ENCODE measurements at places on chromosomes 13 and 19.
A peak's percentile ranks its signal among the peaks of the same experiment; 100 is the strongest.

DNA sequence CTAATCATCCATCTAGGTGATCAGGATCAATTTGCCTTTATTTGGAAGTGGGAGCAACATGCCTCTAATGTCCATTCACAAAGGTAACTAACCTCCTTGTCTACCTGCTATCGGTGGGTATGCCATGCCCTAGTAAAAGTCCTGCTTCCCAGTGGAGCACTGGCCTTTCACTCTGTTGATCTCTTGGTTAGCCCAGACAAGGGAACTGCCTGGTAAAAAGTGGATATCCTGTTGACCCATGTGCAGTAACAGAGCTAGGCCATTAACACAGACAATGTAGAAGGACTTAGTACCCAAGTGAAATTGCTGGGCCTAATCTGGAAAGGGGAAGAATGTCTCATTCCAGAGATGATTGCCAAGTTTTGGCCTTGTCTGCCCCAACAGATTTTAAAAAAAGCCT, 171.5 kb upstream of the CSNK1A1L start:
- no peak for DNase-seq

GRCh38 chr13:30376426-30377311, 45.6 kb upstream of the UBE2L5 start:
- DNase-seq: peak; percentile 65

- no peak for DNase-seq
These were observed 506.9 kb downstream of the TBC1D4 start for GRCh38 chr13:74975111-74975510.

DNA sequence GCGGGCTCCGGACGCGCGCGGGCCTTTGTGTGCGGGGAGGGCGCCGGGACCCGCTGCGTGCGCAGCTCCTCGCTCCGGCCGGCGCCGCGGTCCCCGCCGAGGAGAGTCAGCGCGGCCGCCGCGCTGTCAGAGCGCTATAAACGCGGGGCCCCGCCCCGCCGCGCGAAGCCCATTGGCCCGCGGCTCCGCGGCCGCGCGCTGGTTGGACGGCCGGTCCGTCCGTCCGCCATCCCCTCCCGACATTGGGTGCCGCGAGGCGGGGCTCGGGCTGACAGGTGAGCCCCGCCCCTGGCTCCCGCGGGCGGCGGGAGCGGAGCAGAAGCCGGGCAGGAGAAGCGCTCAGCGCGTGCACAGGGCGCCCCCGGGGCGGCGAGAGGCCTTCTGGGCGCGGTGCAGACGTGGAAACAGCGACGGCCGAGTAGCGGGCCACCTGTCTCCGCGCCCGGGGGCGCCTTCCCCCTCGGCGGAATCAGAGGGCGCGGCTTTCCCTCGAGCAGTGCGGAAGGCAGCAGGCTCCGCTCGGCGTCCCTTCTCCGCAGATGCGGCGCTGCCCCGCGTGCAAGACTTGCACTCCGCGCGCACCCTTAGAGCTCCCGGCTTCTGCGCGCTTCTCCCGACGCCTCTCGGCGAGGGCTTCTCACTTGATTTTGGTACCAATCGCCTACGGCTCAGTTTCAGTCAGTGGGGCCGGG, at the start of gene EFNB2:
Gene EFNB2 (minus strand): TSS at position 111 of the 692 bp plus-strand sequence. CDS start 698 bp downstream, outside the sequence.
- peak; percentile 77 for DNase-seq

- no peak for DNase-seq
These were observed 254.9 kb downstream of the DLEU7 start for GRCh38 chr13:50588491-50589130.

DNA sequence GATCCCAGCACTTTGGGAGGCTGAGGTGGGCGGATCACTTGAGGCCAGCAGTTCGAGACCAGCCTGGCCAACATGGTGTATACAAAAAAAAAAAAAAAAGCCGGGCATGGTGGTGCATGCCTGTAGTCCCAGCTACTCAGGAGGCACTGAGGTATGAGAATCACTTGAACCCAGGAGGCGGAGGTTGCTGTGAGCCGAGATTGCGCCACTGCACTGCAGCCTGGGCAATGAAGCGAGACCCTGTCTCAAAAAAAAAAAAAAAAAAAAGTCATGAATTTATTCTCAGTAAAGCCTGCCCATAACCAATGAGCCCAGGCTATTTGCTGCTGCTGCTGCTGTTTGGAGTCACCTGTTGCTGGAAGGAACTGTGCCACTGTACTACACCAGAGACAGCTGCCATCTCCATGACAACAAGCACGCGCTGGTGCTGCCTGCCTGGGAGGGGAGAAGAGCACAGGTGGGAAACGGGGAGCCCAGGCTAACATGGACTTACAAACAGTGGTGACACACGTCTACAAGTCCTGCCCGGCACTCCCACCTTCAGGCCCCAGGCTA, 11.3 kb downstream of the ZFR2 start:
- no peak for DNase-seq

GRCh38 chr19:55554741-55555152, 9.4 kb upstream of the SBK3 start:
- DNase-seq: no peak

DNA sequence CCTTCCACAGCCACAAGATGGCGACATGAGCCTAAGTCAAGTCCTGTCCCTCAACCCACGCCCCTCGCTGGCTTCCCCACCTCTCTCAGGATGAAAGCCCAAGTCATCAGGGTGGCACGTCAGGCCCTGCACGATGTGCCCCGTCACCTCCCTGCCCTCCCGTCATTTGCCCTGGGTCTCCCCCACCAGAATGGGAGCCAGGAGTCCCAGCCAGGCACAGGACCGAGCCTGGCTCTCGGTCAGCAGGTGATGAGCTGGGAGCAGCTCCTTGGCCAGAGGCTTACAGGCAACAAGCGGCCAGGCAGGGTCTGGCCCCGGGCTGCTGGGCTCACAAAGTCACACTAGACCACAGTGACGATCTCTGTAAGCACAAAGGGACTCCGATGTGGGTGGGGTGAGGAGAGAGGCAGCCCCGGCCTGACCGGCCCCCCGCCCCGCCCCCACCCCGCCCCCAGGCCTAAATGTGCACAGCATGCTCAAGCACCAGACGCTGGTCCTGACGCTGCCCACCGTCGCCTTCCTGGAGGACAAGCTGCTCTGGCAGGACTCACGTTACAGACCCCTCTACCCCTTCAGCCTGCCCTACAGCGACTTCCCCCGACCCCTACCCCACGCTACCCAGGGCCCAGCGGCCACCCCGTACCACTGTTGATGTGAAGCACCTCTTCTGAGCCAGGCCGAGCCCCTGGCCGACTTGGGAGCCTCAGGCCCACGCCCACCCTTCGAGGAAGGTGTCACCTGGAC, 7.3 kb downstream of the MRPL4 start:
- peak; percentile 84 for DNase-seq

- no peak for DNase-seq
These were observed 78.4 kb downstream of the TEX29 start for GRCh38 chr13:111398715-111399299.

DNA sequence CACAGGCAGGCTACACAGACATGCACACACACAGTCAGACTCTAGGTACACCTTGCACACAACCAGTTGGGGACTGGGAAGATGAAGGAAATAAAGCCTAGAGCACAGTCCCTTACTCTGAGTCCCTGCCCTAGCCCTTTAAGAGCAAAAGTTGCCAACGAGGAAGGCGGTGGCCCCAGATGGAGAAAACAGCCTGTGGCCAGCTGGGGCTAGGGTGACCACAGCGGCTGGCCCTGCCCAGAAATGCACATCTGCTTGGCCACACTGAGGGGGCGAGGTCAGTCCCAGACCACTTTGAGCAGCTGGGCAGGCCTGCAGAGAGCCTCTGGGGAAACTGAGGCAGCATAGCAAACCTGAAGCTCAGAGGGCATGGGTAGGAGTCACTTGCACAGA, 52.3 kb downstream of the PTPRS start:
- no peak for DNase-seq

DNA sequence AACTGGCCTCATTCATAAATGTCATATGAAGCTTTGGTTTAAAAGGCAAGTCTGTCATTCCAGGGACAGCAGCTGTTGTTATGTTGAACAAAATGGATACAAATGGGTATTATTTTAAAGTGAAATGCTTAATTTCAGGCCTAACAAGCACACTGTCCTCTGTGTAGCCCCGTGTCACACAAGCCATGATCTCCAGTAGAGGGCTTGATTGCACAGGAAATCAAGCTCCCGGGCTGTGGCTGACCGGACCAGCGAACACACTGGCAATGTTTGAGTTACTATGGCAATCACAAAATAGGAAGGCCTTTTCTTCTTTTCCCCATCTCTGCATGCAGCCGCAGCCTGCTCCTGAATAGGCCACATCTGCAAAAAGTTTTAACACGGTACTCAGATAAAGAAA, 64.0 kb upstream of the GSX1 start:
- no peak for DNase-seq

DNA sequence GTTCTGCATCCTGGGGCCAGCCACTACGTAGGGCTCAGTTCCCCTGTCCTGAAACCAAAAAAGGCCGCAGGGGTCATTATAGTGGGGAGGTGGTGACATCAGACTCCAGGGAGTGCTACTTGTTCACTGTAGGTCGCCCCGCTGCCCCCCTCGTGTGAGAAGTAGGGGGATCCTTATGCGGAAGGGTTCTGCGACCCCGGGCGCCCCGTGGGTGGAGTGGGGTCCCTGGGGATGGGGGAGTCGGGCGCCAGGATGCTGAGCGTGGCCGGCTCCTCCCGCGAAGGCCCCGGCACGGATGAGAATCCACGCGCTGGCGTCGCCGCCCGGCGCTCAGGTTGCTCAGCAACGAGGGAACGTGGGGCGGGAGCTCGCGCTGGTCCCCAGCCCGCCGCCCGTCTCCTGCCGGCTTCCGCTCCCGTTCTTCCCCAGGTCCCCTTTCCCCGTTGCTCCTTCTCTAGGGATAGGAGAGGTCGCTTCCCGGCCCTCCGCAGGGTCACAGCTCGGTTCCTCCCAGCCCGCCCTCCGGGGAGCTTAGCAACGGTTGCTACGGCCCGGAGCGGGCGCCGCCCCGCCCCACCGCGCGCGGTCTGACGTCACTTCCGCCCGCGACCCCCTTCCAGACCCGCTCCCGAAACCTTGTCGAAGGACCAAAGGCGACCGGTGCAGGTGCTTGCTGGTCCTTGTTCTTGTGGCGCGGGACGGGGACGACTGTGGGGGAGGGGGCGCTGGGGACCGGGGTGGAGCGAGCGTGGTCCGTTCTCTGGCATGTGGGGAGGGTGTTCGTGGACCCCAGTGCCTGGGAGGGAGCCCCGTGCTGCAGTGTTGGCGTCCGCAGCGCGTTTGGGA, at the start of gene NAT14:
Gene NAT14 (plus strand): TSS at position 596 of the 846 bp plus-strand sequence. CDS start 521 bp downstream, outside the sequence.
- DNase-seq: peak; percentile 52

- DNase-seq: no peak
These were observed 54.0 kb upstream of the IRS2 start for GRCh38 chr13:109840201-109840892.

DNA sequence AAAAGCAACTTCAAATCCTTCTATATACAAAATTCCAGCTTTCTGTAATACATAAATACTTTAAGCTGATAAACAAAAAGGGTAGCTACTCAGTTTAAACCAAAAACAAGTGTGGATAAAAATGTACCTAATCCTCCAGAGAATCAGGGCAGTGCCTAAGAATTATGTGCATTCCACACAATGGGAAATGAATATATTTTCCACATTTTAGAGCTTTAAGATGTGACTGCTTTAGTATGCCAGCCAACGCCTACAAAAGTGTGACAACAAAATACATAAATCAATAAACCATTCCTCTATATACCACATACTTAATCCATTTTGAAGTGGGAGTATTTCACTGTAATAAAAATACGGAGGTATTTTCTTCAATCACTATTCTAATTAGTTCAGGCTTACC, 275.3 kb downstream of the DCT start:
- no peak for DNase-seq

- peak; percentile 53 for DNase-seq
These were observed 32.7 kb upstream of the GPR183 start for GRCh38 chr13:99339736-99340397.

DNA sequence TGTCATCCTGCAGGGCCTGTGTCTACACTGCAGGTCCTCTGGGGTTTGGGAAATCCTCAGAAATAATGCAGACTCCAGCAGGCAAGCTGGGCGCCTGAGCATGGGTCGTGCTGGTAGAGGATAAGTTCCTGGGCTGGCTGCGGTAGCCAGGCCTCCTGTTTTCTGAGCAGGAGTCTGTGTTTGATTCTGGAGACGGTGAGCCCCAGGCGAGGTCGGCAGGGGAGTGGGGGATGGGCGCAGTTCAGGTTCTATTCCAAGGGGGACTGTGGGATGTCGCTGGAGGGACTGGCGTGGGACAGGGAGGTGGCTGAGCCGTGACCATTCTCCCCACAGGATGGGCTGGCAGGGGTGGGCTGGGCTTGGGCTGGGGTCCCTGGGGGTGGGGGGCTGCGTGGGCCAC, 154.7 kb downstream of the KDM4B start:
- no peak for DNase-seq

GRCh38 chr13:42334329-42334706, 62.4 kb downstream of the AKAP11 start:
- no peak for DNase-seq

- DNase-seq: no peak
These were observed 10.0 kb downstream of the SLC7A9 start for GRCh38 chr19:32859591-32859990.

- DNase-seq: no peak
These were observed 12.2 kb downstream of the MRPS31 start for GRCh38 chr13:40758811-40759210.

DNA sequence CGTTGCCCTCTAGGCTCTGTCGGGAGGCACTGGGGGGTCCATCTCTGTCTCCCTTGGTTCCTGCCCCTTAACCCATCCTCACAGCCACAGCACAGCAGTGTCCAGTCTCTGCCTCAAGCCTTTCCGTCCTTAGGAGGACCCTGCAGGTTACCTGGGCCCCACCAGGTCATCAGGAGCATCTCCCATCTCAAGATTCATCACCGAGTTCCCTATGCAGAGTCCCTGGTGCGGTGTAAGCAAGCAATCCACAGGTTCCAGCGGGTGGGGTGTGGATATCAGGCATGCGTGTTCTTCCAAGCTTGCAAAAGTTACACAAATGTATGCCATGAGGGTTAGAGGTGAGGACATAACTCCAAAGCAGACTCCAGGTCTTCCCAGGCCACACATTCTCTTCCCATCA, 20.9 kb upstream of the GAS6 start:
- DNase-seq: no peak

- DNase-seq: no peak
These were observed 79.6 kb downstream of the FGF14 start for GRCh38 chr13:102322211-102322610.

DNA sequence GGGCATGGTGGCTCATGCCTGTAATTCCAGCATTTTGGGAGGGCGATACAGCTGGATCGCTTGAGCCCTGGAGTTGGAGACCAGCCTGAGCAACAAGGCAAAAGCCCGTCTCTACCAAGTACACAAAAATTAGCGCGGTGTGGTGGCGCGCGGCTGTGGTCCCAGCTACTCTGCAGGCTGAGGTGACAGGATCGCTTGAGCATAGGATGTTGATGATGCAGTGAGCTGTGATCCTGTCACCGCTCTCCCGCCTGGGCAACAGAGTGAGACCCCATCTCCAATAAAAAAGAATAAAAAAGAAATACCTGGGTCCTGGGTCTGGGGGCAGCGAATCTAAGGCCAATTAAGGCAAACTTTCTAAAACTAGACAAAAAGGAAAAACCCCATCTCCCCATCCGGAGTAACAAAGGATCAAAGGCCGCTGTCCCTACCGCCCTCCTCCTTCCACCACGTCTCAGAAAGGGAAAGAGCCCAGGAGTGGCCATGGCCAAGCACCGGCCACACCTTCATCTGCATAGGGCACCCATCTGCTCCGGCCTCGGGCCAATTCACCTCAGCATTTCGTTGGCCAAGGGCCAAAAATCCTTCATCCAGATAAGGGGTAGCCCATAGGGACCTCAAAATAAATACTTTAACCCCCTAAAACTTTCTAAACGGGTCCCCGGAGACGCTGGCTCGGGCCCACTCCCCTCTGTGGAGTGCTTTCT, 851 bp downstream of the ZNF320 start:
- no peak for DNase-seq

Measured in T follicular helper cell (primary cell).